ENCODE measurements at places on chromosomes 13 and 19. TPM values are rescaled to one million over a fixed set of nuclear protein-coding genes. Genes with fewer than 3 reads are reported as not detected.

C1QTNF9 gene
- 3.2 TPM for total RNA-seq

REEP6 gene
- total RNA-seq, result 1.3 TPM

FCER2 gene
- total RNA-seq, result 0.34 TPM

ZAR1L gene
- total RNA-seq, result not detected

IGSF23 gene
- 0.30 TPM for total RNA-seq

THAP8 gene
- total RNA-seq, result 7.0 TPM

CAPS gene
- 2.9 TPM for total RNA-seq

WDR88 gene
- not detected for total RNA-seq

CALR3 gene
- total RNA-seq, result not detected

KL gene
- 1.4 TPM for total RNA-seq

HDGFL2 gene
- total RNA-seq, result 44.6 TPM

NPHS1 gene
- not detected for total RNA-seq

MCF2L gene
- 20.3 TPM for total RNA-seq

ERF gene
- 10.5 TPM for total RNA-seq

DNA sequence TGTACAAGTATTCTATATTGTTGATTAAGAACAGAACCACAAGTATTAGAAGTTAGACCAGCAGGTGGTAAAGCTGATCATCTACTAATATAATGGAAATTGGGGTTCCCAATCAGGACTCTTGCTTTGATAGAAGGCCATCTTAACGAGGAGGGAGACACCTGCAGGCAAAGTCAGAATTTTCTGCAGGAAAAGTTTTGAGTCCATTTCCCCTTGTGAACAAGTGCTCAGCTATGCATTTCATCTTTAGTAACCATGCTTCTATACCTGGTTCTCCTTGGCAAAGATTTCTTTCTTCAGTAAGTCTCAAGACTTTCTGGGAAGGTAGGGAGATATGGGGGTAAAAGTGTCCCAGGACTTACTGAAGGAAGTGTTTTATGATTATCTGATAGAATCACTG, 36.1 kb upstream of the USPL1 start:
- no peaks in the 10 kb centered on the region for H3K27me3 ChIP-seq
- no peak for DNase-seq
- H3K36me3 ChIP-seq, result no peaks in the 10 kb centered on the region
- H3K27ac ChIP-seq, result no peak overlapping the region

GRCh38 chr13:23995283-23996073, 98.2 kb upstream of the C1QTNF9B start:
- no peaks in the 10 kb centered on the region for H3K4me1 ChIP-seq
- no peak overlapping the region for H3K27ac ChIP-seq
- no peaks in the 10 kb centered on the region for H3K36me3 ChIP-seq
- no peak for DNase-seq

DNA sequence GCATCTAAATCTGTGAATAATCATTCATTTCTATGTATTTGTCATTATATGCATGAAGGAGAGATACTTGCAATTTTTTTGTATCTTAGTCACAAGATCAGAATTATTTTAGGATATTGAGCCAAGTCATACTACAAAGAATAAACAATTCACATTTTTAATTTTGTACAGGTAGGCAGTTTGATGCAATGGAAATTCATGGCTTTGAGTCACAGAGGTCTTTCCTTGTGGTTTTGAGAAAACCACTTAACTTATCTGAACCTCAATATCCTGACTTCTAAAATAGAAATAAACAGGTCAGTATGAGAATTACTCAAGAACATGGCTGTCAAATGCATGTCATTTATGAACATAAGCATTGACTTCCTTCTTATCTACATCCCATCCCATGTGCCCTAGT, 221.4 kb upstream of the SLC10A2 start:
- no peak overlapping the region for H3K27ac ChIP-seq
- H3K27me3 ChIP-seq, result no peaks in the 10 kb centered on the region
- no peak overlapping the region for H3K4me3 ChIP-seq
- no peaks in the 10 kb centered on the region for H3K4me1 ChIP-seq
- no peaks in the 10 kb centered on the region for H3K36me3 ChIP-seq

DNA sequence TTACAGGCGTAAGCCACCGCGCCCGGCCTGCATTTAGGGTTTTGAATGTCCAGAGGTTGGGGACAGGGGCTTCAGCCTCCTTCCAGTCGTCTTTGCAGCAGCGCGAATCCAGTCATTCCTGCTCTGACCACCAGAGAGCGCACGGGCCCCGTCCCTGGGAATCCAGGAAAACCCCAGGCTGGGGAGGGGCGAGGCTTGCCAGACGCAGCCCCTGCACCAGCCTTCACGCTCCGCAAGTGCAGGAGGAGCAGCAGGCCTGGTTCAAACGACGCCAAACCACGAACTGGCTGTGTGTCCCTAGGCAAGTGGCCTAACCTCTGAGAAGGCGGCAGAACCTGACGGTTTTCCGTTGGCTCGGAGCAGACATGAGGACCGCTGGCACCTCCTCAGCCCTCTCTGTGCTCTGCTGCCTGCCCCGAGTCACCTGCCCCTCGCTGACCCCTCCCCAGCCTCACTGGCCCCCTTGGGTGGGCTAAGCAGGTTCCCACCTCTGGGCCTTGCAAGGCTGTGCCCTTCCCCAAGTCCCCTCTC, 2.0 kb upstream of the RNF126 start:
- peak; percentile 88 for DNase-seq
- H3K4me1 ChIP-seq, result peaks cover 32% of the 10 kb centered on the region
- no peak overlapping the region for H3K27ac ChIP-seq

- H3K4me3 ChIP-seq, result no peak overlapping the region
- no peaks in the 10 kb centered on the region for H3K36me3 ChIP-seq
- H3K4me1 ChIP-seq, result no peaks in the 10 kb centered on the region
- no peak overlapping the region for H3K27ac ChIP-seq
- H3K27me3 ChIP-seq, result no peaks in the 10 kb centered on the region
Measured at GRCh38 chr13:28579322-28579721, 79.6 kb upstream of the POMP start.

DNA sequence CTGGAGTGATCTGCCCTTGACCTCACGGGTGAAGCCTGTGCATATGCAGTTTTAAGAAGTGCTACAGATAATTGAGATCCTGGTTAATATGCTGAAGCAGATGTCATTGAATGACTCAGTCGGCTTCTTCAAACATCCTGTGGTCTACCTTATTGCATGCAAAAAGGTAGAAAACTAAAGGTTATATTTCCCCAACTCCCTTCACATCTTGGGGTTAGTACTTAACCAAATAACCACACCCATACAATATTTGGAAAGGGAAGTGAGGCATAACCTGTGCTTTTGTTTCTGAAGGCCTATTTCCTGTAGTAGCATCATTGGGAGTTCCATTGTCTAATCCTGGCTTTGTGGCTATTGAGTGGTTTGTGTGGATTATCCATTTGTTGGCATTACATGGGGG, 58.3 kb downstream of the RAP2A start:
- H3K27ac ChIP-seq, result no peak overlapping the region
- no peak overlapping the region for H3K4me3 ChIP-seq
- H3K4me1 ChIP-seq, result no peaks in the 10 kb centered on the region
- no peak for DNase-seq

DNA sequence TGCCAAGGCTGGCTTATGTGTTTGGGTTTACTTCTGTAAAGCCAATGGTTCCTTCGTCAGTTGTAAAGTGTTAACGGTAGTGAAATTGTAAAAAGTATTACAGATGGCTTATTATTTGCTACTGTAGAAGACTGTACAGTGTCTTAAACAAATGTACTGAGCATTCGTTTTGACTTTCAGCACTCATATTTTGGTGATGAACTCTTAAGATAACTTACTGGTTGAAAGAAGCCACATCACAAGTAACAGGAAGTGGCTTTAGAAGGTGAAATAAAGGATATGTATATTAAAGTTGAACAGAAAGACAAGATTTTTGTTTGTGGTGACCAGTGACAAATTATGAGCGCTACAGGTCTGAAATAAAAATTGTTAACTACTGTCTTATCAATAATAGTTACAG, 64.2 kb downstream of the URI1 start:
- H3K27me3 ChIP-seq, result no peaks in the 10 kb centered on the region
- no peak overlapping the region for H3K4me3 ChIP-seq
- peaks cover 2% of the 10 kb centered on the region for H3K36me3 ChIP-seq
- H3K27ac ChIP-seq, result no peak overlapping the region
- no peaks in the 10 kb centered on the region for H3K4me1 ChIP-seq

- peaks cover 1% of the 10 kb centered on the region for H3K27me3 ChIP-seq
- DNase-seq, result no peak
- H3K36me3 ChIP-seq, result no peaks in the 10 kb centered on the region
- H3K27ac ChIP-seq, result no peak overlapping the region
- H3K4me3 ChIP-seq, result no peak overlapping the region
- no peaks in the 10 kb centered on the region for H3K4me1 ChIP-seq
Measured at GRCh38 chr13:98668155-98668554, 84.3 kb downstream of the SLC15A1 start.

DNA sequence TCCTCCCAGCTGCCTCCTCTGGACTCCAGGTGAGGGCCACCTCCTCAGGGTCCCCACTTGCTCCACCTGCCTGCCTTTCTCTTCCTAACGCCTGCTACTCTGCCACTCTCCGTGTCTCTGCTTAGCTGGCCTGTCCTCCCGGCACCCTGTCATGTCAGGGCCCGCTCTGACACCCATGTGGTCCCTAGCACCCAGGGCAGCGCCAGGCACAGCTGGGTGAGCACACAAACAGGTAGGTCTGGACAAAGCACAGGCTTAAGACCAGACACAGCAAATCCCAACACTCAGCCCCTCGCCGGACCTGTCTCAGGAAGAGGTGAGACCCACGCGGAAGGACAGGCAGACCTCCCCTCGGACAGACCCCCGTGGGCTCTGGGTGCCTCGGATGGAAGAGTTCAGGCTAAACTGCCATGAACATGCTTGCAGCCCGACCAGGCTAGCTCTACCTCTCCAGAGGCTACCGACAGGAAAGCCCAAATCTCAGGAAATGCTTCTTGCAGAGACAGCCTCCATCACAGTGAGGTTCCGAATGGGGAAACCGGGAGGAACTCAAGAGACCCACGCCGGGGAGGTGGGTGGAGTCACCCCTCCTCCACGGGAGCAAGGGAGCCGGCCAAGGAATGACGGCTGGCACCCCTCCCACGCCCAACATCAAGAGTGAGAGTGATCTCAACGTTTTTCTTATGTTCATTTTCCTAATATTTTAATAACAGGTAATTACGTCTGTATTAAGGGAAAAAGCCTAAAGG, 12.5 kb downstream of the ZNF787 start:
- no peaks in the 10 kb centered on the region for H3K36me3 ChIP-seq
- no peak overlapping the region for H3K27ac ChIP-seq
- H3K4me3 ChIP-seq, result peak overlapping the region; percentile 12
- H3K4me1 ChIP-seq, result peaks cover 65% of the 10 kb centered on the region
- peak; percentile 64 for DNase-seq
- no peaks in the 10 kb centered on the region for H3K27me3 ChIP-seq

DNA sequence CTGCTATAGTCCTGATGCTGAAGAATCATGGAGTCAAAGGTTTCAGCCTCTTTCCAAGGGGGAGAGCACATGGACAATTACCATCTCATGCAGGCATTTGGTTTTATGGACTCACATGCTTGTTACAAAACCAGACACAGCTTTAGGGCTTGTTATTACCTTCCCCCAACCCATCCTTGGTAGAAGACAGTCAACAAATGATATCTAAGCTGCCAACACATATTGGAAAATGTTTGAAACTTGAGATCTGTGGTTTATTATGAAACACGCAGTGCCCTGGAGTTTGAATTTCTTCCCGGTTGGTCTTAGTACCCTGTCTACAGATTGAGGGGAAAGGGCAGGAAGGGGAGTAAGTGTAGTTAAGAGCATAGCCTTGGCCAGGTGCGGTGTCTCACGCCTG, 12.5 kb upstream of the CYP2A6 start:
- no peak for DNase-seq
- H3K36me3 ChIP-seq, result no peaks in the 10 kb centered on the region
- H3K27ac ChIP-seq, result no peak overlapping the region
- no peaks in the 10 kb centered on the region for H3K4me1 ChIP-seq
- no peaks in the 10 kb centered on the region for H3K27me3 ChIP-seq
- no peak overlapping the region for H3K4me3 ChIP-seq

GRCh38 chr19:41575998-41576397, at the start of gene CEACAM21:
Gene CEACAM21, plus strand, starts transcription at chr19:41576166. Its CDS starts 109 bp downstream, at chr19:41576275.
- no peak within 1 kb of the TSS for H3K27ac ChIP-seq
- no peaks in the 10 kb centered on the region for H3K4me1 ChIP-seq
- no peaks in the 10 kb centered on the region for H3K36me3 ChIP-seq
- DNase-seq, result peak; percentile 41
- no peak within 1 kb of the TSS for H3K4me3 ChIP-seq

DNA sequence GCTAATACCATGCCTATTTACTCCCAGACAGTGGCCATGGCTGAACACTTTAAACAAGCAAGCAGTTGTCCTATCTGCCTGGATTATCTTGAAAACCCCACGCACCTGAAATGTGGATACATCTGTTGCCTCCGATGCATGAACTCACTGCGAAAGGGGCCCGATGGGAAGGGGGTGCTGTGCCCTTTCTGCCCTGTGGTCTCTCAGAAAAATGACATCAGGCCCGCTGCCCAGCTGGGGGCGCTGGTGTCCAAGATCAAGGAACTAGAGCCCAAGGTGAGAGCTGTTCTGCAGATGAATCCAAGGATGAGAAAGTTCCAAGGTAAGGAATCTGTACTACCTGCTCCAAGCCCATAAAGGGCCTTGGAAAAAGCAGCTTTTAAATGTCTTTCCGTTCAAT, 8.6 kb downstream of the RFPL4AL1 start:
- H3K27me3 ChIP-seq, result no peaks in the 10 kb centered on the region
- H3K4me3 ChIP-seq, result no peak overlapping the region
- no peaks in the 10 kb centered on the region for H3K4me1 ChIP-seq
- no peak overlapping the region for H3K27ac ChIP-seq

GRCh38 chr13:21348488-21349120, 110.5 kb downstream of the ZDHHC20 start:
- no peak for DNase-seq
- H3K4me3 ChIP-seq, result no peak overlapping the region
- no peak overlapping the region for H3K27ac ChIP-seq
- H3K36me3 ChIP-seq, result no peaks in the 10 kb centered on the region
- no peaks in the 10 kb centered on the region for H3K4me1 ChIP-seq

DNA sequence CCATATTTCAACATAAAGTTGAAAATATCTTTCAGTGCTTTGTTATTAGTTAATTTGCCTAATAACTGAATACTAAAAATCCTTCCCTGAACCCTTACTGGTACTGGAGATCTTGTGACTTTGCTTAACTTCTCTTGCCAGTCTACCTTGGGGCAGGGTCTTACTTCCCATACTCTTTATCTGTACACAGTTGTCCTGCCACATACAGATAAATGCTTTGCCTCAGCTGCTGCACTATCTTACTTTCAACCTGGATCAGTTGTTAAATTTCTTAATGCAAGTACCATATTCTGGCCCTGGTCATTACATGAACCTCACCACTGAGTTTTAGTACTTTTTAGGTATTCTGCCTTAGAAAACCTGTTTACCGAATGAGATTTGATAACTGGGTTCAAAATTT, 107.6 kb downstream of the PIBF1 start:
- DNase-seq, result no peak
- H3K27ac ChIP-seq, result no peak overlapping the region
- no peaks in the 10 kb centered on the region for H3K4me1 ChIP-seq
- no peaks in the 10 kb centered on the region for H3K36me3 ChIP-seq
- H3K27me3 ChIP-seq, result no peaks in the 10 kb centered on the region

- DNase-seq, result no peak
- no peak overlapping the region for H3K27ac ChIP-seq
- H3K27me3 ChIP-seq, result no peaks in the 10 kb centered on the region
- no peak overlapping the region for H3K4me3 ChIP-seq
- H3K36me3 ChIP-seq, result no peaks in the 10 kb centered on the region
Measured at GRCh38 chr13:43331672-43332071, 308.3 kb downstream of the DNAJC15 start.

GRCh38 chr13:20624213-20624612, 57.3 kb downstream of the IFT88 start:
- no peaks in the 10 kb centered on the region for H3K4me1 ChIP-seq
- no peak for DNase-seq
- H3K27ac ChIP-seq, result no peak overlapping the region
- H3K27me3 ChIP-seq, result no peaks in the 10 kb centered on the region
- no peak overlapping the region for H3K4me3 ChIP-seq

GRCh38 chr19:57241176-57241575, 744 bp downstream of the ZNF805 start:
- H3K27me3 ChIP-seq, result no peaks in the 10 kb centered on the region
- peaks cover 20% of the 10 kb centered on the region for H3K4me1 ChIP-seq
- peak overlapping the region; percentile 97 for H3K27ac ChIP-seq
- peak overlapping the region; percentile 97 for H3K4me3 ChIP-seq

All from psoas muscle (tissue), 8 donors.